ENCODE measurements at places on chromosomes 13 and 19.

- DNase-seq, result no peak
Measured at GRCh38 chr19:51093510-51094345, 11.0 kb upstream of the KLK14 start.

- no peak for DNase-seq
Measured at GRCh38 chr13:78562237-78562889, 41.0 kb downstream of the POU4F1 start.

DNA sequence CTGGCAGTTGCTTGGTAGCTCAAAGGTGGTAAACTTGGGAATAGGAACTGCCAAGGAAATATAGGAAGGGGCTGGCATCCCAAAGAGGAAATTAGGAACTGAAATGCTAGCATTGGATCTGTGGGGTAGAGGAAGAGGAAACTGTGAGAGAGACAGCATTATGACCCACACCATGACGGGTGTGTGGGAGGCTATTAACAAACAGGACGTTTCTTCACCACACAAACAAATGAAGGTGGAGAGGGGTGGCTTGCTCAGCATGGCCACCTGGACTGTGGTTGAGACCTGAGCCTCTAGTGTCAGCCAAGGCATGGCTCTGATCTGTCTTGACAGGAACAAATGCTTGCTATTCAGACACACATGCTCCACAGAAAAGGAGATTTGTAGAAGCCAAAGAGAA lies 178.2 kb downstream of the B3GLCT start:
- no peak for DNase-seq

GRCh38 chr13:75752826-75753225 lies 116.7 kb downstream of the LMO7 start:
- DNase-seq, result no peak

- no peak for DNase-seq
Measured at GRCh38 chr13:45951166-45951565, 99.6 kb upstream of the SIAH3 start.

GRCh38 chr19:3054972-3055740 lies 7.1 kb downstream of the TLE5 start:
- no peak for DNase-seq

DNA sequence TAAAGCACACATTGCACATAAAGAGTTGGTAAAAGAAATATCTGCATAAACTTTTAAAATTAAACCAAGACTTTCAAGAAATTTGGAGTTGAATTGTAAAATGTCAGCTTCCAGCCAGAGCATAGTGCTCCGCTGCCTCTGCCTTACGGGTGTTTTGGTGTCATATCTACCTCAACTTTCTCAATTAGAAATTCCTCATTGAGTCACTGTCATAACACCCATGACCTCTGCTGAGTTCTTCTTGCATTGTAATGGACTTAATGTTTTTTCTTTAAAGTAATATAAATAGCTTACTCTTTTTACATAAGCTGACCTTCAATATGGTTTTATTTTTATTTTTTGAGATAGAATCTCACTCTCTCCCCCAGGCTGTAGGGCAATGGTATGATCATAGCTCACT lies 551.0 kb upstream of the NBEA start:
- DNase-seq, result no peak

DNA sequence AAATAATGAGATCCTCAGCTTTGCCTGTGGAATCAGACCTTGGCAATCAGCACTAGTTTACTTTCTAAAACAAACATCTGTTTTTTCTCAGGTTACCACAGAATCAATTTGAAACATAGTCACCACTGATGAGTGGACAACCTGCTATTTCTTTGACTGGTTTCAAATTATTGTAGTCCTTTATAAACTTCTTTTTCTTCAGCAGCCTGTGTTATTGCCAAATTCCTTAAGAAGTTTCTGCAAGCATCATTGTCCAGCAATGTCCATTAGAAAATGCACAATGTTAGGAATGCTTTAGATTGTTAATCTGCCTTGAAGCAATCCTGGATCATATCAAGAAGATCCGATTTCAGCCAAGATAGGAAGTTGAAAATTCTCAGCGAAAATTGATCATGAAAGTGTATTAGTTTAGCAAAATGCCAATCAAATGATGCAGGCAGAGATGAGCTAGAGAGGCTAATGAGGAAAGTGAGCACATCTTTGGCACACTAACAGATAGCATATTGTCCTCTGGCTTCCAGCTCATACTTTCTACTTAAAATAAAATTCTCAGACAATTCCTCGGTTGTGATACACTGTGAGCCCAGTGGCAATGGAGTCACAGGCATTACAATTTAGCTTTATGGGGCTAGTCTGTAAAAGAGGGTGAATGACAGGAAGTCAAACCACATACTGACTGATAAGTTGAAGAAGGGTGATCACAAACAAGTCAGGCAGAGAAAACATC lies 270.6 kb downstream of the SLITRK6 start:
- no peak for DNase-seq

DNA sequence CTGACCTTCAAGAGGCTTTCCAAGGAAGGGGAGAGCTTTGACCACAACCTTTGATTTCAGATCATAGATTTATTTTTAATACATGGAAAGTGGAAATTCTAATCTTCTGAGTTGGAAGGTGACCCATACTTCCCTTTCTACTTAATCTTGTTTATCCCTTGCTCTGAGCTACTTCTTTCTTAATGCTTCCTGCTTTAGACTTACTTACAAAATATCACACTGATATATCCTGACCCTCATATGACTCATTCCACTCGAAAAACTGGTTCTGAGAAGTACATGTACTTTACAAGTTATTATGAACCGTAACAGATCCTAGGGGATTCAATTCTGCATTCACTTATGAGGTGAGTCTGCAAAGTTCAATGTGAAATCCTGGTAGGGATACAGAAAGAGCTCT lies 76.2 kb upstream of the IRS2 start:
- no peak for DNase-seq

GRCh38 chr13:78152415-78152814 lies 233.8 kb upstream of the EDNRB start:
- no peak for DNase-seq

DNA sequence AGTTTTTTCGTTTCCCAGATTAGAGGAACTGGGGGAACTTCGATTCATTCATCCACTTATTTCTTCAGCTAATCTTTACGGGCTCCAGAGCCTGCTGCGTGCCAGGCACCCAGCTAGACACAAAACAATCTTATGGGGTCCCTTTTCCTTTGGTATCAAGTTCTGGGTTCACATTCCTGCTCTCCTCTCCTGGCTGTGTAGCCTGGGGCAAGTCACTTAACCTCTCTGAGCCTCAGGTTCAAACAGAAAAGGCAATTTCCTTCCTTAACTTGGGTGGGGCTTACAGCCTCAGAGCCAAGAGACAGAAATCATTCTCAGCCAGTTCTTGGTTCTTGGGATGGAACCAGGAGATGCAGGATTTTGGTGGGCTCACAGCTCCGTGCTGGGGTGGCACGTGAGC lies 5.9 kb downstream of the SHD start:
- no peak for DNase-seq

DNA sequence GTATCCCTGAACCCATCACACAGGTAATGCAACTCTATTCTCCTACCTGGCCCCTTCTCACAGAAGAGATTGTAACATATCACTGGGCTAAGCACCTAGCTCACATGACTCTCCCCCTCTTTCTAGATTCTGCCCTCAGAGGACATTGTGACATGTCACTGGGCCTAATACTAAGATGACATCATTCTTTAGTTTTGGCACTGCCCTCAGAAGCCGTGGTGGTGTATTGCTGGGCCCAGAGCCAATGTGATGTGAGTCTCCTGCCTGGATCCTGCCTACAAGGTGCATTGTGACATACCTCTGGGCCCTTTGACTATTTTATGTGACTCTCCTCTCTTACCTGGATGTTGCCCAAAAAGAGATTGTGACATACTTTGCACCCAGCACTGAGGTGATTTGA lies 21.4 kb upstream of the ZNF730 start:
- DNase-seq, result no peak

DNA sequence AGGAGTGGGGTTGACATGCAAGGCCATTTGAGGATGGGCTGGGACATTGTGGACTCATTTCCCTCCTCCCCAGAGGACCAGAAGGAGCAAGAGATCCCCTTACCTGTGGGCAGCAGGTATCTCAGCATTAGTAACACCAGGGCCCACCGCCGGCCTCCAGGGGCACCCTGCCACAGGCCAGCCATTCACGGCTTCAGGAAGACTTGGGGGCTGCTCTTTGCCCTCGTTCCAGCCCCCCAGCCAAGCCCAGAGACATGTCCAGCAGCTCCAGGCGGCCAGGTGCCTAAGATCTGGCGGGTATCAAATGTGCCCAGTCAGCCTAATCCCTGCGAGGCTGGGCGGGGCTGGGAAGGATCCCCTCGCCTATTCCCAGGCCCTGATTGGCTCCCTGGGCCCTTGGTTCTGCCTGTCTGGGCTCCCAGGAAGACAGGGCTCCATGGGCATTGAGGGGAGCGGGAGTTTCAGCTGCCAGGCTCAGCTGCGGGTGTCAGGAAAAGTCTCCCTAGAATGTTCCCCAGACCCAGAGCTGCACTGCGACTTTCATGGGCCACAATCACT lies 21.3 kb upstream of the OR1M1 start:
- no peak for DNase-seq

DNA sequence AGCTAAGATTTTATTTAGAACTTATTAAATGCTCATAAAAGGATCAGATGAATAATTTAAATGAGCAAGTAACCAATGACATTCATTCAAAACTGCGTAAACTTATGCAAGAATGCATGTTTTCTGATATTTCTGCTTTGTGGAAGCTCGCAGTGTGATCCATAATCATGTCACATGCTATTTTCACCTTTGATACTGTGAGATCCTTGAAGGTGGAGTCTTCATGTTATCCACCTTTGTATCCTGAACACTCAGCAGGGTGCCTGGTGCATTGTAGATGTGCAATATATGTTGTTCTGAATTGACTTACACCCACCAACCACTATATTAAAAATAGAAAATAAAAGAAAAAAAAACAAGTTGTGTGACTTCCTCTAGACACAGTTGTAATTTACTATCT lies 333.5 kb downstream of the DCT start:
- DNase-seq, result no peak

GRCh38 chr13:95870421-95870820 lies 182.8 kb downstream of the UGGT2 start:
- DNase-seq, result no peak

DNA sequence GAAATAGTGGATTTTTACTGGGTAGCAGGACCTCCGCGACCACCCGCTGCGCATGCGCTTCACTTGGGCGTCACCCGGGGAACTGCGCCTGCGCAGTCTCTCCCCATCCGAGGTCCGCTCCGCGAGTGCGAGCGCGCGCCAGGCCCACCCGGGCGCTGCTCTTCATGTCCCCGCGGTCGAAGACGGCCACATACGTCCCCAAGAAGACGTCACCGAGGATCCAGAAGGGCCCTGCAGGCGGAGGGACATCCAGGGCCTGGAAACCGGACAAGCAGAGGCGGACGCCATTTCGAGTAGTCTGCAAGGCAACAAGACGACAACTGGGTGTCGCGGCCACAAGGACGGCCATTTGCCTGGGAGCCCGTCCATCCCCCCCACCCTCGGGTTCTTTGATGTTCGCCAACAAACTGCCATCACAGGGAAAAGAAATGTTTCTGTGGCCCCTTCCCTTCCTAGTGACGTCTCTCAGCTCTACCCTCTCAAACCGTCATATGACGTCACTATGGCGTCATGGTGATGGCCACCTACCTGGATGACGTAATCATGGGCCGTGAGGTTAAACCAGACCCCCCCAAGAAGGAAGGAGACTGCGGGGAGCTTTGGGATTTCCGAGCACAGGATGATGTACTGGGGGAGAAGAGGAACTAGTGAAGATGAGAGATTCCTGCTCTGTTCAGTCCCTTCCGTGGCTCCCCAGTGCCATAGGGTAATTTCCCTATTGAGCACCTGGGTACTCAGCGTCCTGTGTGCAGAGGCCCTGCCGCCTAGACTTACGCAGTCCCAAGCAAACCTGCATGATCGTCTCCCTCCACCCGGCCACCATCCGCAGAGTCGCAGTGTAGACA lies 6.7 kb downstream of the NAPSA start:
- DNase-seq, result no peak

GRCh38 chr13:49300739-49301589 lies 53.2 kb downstream of the CDADC1 start:
- peak; percentile 28 for DNase-seq

GRCh38 chr19:46715620-46715974 lies 1.3 kb downstream of the PRKD2 start:
- no peak for DNase-seq

DNA sequence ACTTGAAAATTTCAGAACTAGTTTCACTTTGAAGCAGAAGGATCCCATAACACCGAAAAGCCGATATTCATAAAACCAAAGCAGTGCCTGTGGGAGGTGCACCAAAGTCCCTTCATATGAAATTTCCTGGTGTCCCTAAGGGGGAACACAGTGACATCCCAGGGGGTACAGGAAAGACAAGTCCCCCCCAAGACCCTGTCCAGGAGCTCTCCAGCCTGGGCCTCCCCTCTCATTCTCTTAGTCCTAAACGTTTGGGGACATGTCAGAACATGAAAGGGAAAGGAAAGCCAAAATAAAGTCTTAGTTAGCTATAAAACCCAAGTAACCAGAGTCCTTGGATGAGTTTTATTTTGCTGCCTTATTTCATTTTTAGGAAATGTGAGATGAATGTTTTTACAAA lies 56.6 kb downstream of the MRPL57 start:
- no peak for DNase-seq

GRCh38 chr19:40759352-40759751 lies 8.3 kb downstream of the SNRPA start:
- no peak for DNase-seq

- no peak for DNase-seq
Measured at GRCh38 chr13:34346626-34347025, 528.7 kb downstream of the RFC3 start.

DNA sequence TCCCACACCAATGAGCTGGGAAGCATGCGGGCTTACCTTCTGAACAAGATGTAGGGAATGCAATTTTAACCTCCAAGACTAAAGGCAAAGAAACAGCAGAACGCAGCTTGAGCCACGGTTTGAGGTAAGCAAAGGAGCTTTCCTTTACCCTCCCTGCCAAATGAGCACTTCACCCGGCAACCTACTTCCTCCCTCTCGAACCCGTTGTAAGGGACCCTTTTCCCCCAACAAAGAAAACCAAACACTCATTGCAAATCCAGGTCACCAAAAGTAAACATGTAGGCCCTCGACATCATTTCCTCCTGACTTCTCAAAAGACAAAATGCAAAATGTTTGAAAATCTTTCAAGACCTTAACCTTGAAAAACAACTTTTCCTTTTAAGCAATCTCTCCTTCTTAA lies 65.3 kb downstream of the ABCC4 start:
- DNase-seq, result no peak

DNA sequence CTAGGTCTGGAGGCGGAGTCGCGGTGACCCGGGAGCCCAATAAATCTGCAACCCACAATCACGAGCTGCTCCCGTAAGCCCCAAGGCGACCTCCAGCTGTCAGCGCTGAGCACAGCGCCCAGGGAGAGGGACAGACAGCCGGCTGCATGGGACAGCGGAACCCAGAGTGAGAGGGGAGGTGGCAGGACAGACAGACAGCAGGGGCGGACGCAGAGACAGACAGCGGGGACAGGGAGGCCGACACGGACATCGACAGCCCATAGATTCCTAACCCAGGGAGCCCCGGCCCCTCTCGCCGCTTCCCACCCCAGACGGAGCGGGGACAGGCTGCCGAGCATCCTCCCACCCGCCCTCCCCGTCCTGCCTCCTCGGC lies at the start of gene SLC5A5:
SLC5A5 (plus strand) TSS at position 68 of the 373 bp plus-strand sequence. CDS start 375 bp downstream, outside the sequence.
- no peak for DNase-seq

Data from NT2/D1 (cell line).